HFF-Myc (cell line): ENCODE measurements at places on chromosomes 6 and 20.

DNA sequence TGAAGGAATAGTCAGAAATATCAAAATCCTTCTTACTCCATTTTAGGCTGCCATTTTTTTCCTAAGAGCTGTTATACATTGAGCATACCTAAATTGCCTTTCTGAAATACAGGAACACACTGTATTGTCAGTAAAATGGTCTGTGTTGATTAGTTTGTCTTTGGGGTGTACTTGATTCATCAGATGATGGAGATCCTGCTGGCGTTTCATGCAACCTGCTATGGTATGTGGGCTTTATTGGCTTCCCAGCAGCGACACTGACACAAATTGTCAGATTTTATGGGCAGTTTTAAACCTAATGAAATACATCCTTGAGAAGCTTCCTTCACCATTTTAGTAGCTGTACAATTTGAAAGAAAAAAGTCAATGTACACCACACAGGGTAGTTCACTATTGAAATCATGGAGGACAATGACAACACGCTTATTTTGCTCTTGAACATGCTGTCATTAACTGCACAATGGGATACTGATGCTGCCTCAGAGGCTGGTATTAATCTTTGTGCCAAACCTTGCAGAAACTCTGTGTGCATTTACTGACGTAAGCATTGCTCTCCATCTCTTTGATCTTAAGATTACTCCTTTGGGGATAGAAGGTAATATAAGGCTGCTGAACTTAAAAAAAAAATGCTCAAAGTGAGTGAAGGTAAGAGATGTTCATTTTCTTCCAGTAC lies 124.9 kb downstream of the LAMA2 start:
- no peak for DNase-seq

DNA sequence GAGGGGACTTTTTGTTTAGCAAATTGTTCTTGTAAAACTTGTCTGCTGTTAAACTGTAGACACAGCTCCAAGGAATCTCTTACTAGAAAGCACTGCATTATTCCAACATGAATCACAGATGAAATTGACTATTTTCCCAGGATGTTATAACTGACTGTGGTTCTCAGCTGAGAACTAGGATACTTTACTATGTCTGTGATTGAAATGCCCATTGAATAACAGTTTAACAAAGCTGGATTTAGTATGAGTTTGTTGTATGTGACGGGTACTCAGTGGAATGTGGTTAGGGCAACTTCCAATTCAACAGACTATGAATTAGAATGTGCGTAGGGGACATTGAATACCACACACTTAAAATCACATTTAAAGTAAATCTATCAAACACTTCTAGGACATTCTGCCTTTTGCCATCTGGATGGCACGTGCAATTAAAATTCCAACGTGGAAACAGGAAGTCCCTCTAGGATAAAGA lies 193.4 kb upstream of the PREP start:
- peak; percentile 91 for DNase-seq

DNA sequence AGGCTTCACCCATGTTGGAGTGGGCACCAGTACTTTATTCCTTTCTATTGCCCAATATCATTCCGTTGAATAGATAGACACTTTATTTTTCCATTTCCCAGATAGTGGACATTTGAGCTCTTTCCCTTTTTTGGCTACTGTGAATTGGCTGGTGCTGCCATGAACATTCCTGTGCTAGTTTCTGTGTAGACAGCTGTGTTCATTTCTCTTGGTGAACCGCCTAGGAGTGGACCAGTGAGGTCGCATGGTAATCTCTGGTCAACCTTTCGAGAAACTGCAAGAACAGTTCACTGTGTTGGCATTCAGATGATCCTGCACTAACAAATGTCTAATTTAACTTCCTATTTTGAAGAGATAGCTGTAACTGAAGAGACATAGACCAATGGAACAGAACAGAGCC lies 58.6 kb downstream of the RAMACL start:
- no peak for DNase-seq

DNA sequence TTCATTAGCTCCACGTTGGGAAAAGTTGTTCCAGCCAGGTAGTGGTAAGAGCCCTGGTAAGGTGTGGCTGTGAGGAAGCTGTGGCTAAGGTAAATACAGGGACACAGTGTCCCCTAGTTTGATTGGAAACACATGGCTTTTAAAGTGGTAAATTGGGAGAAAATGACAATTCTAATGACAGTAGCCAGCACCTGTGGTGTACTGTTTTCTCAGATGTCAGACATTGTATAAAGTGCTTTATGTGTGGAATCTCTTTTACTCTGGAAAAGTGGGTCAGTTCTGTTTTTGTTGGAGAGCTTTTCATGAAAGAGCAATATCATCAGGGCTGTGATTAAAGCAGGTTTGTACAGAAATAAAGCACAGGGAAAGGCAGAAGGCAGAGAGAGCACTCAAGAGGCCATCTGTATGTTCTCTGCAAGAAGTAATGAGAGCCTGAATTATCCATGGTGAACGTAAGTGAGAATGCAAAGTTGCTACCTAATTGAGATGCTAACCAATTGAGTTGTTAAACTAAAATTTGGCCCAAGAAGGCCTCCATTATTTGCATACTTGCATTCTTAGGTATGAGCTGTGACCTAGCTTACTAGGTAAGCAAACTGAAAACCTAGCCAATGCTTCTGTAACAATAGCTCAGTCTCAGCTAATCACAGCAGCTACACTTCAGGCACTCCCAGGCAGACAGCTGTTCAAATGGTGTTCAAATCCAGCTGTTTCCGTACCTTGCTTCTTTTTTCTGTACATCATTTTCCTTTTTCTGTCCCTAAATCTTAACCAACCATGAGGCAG lies 28.2 kb downstream of the MRAP2 start:
- no peak for DNase-seq

DNA sequence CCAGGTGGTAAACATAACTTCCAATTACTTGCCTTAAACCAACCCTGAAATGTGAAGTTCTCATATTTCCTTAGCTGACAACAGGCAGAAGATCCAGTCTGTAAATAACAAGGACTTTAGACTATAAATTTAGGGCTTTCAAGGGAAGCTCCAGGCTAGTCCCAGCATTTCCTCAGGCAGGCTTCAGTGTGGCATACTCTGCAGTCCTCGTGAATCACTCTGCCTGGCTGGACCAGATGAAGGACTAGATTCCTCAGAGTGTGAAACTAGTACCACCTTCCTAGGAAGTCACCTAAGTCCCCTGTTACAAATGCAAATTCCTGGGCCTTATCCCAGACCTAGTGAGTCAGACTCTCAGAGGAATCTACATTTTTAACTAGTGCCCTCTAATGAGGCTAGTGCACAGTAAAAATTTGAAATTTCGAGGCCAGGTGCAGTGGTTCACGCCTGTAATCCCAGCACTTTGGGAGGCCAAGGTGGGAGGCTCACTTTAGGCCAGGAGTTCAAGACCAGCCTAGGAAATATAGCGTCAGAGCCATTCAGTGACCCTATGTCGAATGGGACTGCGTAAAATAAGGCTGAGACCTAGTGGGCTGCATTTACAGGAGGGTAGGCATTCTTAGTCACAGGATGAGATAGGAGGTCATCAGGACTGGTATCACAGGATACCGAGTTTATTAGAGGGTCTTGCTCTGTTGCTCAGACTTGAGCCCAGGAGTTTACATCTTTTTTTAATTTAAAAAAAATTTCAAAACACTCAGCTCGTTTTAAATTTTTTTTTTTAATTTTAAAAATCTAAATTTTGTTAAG lies 279.6 kb upstream of the JARID2 start:
- DNase-seq = no peak

- no peak for DNase-seq
Measured at GRCh38 chr6:46419576-46420002, 71.7 kb downstream of the RCAN2 start.

- DNase-seq = no peak
Measured at GRCh38 chr6:4336778-4337442, 201.5 kb upstream of the ECI2 start.

DNA sequence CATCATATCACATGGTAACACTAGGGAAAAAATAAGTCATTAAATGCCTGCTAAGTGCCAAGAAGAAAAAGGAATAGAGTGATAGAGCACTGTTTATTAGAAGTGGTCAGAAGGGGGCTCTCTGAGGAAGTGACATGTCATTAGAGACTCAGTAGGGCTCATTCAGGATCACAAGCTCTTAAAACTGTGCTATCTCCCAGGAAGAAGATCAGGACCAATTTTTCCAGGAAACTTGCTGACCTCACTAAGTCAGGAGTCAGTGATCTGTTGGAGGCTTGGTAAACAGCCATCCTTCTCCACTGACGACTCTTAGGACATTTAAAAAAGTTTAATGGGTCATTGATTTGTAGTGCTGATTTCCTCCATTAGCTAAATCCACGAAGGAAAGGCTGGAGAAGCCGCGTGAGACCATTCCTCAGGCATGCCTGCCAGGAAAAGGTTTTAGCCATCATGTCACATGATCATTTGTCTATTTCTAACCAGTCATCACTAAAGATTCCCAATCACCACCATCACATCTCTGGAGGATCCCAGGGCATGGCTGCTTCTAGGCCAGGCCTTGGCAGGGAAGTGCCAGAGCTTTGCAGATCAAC lies 5.9 kb upstream of the PTPN1 start:
- no peak for DNase-seq

DNA sequence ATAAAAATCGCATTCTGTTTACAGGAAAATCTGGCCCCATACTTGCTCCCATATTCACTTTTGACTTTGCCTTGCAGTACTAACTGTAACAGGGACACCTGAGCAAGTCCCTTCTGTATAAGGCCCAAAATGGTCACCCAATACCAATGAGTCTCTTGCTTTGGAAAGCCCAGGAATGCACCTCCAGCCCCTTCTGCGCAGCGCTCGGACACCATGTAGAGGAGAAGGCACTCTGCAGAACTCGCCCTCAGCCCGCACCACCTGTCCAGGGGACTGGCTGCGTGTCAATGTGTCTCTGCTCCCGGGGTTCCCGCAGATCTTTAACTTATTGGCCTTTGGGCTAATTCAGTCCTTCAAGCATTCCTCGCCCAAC lies 746 bp upstream of the PRND start:
- DNase-seq = no peak

- peak; percentile 42 for DNase-seq
Measured at GRCh38 chr6:46538800-46539480, 47.7 kb upstream of the RCAN2 start.

DNA sequence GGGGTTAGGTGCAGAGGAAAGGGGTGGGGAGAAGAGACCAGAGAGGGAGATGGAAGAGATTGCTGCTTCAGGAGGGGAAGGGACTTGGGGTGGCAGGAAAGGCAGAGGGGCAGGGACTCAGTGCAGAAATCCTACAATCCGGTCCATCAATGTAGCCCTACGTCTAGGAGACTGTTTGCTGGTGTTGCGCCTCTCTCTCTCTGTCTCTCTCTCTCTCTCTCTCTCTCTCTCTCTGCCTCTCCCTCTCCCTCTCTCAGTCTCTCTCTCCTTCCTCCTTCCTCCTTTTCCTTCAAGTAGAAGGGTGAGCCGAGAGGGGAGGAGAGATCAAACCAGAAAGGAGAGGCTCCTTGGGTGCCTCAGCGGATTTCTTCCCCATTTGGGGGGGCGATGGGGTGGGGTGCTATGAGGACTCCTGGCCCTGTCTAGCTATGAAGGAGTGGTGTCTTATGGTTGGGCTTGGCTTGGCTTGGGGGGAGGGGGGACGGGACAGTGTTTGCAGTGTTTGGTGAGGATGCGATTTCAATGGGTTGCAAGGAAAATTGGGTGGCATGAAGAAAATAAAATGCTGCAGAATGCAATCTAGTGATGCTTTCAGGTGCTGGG lies 181.2 kb downstream of the TBXT start:
- DNase-seq = no peak

- no peak for DNase-seq
Measured at GRCh38 chr6:87736809-87737540, 34.9 kb upstream of the AKIRIN2 start.

DNA sequence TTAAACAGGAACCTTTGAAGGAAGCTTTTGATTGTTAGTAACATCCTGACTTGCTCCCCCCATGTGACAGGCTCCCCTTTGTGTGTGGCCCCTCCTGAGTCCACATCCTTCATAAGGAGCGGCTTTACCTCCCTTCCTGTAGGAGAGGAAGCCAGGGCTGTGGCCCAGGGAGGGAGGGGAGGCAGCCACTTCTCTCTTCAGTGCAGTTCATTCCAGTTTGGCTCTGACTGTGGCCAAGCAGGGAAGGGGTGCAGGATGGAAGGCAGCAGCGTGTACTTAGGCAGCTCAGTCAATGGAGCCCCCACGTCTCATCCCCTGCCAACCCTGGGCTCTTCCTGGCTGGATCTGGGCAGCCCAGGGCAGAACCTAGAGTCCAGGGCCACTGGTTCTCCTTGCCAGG lies 295.2 kb downstream of the QKI start:
- no peak for DNase-seq

DNA sequence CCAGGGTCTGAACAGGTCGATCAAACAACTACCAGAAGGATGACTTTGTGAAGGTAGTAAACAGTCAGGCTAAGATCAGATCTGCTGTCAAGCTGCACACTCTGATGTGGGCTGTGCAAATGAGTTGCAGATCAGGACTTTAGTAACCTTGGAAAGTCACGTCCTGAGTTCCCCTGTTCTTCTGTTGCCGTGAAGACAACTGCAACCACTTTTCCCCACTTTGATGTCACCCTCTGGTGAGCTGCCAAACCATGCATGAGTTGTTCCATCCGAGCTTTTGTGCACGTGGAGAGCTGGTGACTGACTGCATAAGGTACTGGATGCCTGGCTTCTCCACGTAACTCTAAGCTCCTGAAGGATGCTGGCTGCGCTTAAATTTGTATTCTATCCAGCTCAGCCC lies 111.0 kb downstream of the CD83 start:
- DNase-seq = peak; percentile 77

DNA sequence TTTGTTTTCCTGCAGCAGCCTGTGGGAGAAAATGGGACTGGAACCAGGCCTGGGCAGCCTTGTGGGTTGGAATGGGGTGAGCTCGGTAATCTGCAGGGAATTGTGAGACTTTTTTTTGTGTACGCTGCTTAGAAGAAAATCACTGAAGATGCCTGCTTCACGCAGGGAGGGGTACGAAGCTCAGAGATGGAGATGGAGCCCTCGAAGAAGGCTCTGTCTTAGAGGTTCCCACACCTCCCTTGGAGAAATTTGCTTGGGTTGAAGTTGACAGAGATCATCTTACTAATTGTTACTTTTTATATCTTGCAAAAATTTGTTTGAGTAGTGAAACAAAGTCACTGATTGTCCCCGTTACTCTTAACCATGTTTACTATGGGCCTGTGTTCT lies 894 bp downstream of the PYGB start:
- DNase-seq = no peak

GRCh38 chr6:6218759-6219085 lies 101.7 kb downstream of the F13A1 start:
- no peak for DNase-seq

DNA sequence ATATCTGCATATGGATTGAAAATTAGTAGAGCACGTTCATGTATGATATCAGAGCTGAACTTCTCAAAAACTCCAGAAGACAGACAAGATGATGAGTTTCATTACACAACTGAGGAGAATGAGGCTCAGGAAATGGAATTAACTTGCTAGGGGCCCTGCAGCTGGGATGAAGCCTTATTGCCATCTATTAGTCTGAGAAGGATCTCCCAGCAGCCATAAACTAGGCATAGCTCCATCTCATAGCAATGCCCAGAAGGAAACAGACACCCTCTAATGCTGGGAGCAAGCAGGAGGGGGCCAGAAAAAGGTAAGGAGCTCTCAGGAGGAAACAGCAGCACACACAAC lies 18.0 kb downstream of the TFEB start:
- no peak for DNase-seq

GRCh38 chr6:123913863-123914262 lies 110.2 kb downstream of the NKAIN2 start:
- DNase-seq = no peak

- DNase-seq = no peak
Measured at GRCh38 chr20:37657924-37658804, 35.7 kb upstream of the CTNNBL1 start.

GRCh38 chr6:73451223-73452106 lies 632 bp downstream of the CGAS start:
- DNase-seq = no peak
